Lung microvascular endothelial cell (primary cell): ENCODE measurements at places on chromosomes 6 and 20. TPM values are rescaled to one million over a fixed set of nuclear protein-coding genes. Genes with fewer than 3 reads are reported as not detected.
A peak's percentile ranks its signal among the peaks of the same experiment; 100 is the strongest.

GRCh38 chr6:148723484-148723883, 23.3 kb upstream of the UST start:
- peak; percentile 6 for DNase-seq

GRCh38 chr6:119858901-119859300, 509.3 kb upstream of the MAN1A1 start:
- DNase-seq: no peak

Gene EFCAB8
- total RNA-seq: under 0.01 TPM in 2 replicates

Gene APCDD1L
- under 0.01 TPM in 1 of 2 replicates, not detected in the other for total RNA-seq
